ENCODE measurements at places on chromosomes 2 and 18.

DNA sequence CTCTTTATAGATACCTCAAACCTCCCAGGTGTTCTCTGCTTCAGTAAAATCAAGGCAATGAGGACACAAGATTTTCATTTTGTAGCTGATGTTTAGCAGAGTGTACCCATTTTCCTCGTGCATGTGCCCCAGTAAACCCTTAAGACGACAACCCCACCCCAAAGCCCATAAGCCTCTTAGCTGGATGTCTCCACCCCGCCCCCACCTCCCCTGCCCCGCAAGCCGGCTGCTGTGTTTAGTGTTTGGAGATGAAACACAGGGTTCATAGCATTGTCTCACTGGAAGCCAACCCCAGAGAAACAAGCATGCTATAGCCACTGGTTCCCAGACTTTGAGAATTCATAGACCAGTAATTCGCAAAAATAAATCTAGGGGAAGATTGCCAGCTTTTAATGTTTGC, 5.8 kb upstream of the SAG start:
- no peak for DNase-seq

GRCh38 chr2:29782087-29782486, 139.3 kb downstream of the ALK start:
- no peak for DNase-seq

GRCh38 chr2:218959761-218960308, 369 bp downstream of the CDK5R2 start:
- DNase-seq: no peak

- DNase-seq: no peak
These were observed 439.1 kb downstream of the GRB14 start for GRCh38 chr2:164182116-164182627.

- peak; percentile 36 for DNase-seq
These were observed 43.3 kb downstream of the NFATC1 start for GRCh38 chr18:79438898-79439627.

- no peak for DNase-seq
These were observed 46.5 kb upstream of the NR4A2 start for GRCh38 chr2:156379071-156379470.

DNA sequence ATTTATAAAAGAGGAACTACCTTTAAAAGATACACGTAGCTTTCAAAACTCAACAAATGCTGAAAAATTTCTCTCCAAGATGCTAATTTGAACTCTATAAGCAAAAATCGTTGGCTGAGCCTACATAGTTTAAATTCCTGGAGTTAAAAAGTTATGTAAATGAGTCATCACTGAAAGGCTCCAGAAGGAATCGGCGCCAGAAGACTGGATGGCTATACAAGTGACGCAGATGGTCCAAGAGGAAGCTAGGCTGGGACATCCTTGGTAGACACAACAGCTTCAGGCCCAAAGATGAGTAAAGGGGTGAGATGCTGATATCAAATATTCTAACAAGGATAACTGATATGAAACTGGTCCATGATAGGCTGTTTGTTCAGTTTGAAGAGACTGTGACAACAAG, 22.8 kb upstream of the DNAH6 start:
- DNase-seq: no peak

DNA sequence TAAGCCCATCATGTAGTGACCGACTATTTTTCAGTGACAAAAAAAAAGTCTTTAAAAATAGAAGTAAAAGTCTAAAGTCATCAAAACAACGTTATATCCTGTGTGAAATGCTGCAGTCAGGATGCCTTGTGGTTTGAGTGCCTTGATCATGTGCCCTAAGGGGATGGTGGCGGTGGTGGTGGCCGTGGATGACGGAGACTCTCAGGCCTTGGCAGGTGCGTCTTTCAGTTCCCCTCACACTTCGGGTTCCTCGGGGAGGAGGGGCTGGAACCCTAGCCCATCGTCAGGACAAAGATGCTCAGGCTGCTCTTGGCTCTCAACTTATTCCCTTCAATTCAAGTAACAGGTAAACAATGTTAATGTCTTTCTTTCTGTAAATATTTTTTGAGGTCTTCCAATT, at the start of gene CD28:
TSS of gene CD28 (plus strand) at position 237 of the 400 bp plus-strand sequence. CDS start at position 295, 58 bp downstream.
- peak; percentile 92 for DNase-seq

DNA sequence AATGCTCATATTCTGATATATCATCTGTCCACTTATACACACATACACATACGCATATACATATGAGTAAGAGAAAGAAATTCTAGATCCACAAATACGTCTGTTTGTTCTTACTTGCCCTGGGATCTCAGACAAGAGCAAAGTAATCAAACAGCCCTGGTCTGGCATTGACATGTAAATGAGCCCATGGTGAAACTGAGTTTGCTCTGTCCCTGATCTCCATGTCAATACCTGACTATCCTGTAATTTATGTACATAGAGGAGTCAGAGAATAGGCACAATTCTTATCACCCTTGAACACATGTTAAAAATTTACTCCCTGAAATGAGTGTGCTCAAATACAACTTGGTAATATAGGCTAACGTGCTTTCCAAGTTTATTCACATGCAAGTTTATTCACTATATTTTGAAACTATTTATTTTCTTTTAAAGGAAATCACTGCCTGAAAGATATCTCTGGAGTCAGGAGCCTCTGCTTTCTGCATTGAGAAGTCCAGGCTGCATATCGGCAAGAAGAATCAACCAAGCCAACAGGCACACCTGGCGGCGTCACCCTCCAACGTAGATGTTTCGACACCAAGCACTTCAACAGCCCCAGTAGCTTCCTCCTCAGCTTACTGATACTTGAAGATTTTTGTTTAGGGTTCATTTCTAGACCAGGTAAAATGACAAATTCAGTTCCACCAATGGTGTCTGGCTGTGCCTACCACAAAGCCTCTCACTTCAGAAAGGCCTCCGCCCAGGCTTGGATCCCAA, 100.6 kb downstream of the CMPK2 start:
- DNase-seq: no peak

DNA sequence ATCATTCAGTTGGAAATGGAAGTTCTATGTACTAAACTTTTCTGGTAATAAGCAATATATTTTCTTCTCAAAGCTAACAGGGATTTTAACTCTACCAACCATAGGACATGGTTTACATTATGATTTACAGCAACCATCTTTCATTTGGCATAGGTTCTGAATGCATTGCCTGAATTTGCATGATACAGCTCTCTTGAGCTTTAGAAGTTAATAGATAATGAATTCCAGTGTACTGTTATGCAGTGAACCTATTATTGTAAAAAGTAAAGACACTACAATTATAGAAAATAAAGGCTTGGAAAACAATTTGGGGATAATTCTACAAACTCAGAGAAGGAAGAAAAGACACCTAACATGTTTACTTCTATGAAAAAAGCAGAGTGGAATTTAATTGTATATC, 182.0 kb downstream of the GRB14 start:
- no peak for DNase-seq

DNA sequence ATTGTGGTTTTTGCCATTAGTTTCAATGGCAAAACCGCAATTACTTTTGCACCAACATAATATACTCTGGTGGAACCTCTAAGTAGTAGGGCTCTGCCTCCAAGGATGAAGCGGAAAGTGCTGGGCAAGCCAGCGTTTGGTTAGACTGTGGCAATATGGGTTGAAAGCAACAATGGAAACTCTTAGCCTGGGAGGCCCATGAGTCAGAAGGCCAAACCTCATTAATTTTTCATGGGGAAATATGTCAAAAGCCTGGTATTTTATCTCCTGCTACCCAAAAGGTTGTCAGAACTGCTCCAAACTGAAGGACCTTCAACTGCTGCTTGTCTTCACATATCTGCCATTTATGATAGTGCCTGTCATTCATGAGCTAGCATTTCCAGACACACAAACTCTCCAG, 179.1 kb upstream of the CYP26B1 start:
- no peak for DNase-seq

GRCh38 chr2:32835148-32835547, 111.6 kb upstream of the LTBP1 start:
- DNase-seq: no peak

DNA sequence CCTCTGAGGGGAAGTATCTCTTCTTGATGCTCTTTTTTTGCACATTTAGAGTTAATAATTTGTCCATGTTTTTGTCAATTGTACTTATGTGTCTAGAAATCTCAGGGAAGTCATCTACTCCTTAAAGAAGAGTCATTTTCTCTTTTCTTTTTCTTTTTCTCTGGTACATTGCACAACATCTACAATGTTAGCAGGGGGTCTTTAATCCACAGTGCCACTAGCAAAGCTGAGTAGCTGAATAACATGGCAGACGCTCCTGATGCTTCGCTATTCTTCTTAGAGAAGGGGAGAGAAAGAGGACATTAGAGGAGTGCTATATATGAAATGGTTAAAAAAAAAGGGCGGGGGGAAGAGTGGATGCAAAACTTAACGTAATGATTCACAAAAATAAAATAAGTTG, 399.6 kb upstream of the CWC22 start:
- DNase-seq: no peak

DNA sequence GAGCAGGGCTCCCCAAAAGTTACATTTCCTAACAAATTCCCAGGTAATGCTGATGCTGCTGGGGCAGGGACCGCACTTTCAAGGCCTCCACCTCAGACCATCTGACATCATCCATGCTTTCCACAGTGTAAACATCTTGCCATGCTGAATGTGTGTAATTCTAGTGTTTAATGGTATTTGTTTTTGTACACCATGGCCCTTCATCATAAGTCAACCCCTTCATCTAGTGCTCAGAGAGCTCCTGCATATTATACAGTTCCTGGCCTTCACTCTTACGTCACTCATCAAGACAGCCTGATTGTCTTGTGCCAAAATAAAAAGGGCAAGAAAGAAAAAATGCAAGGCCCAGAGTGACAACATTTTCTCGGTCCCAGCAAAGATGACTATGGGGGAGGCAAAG, 77.5 kb upstream of the ZFP36L2 start:
- no peak for DNase-seq

DNA sequence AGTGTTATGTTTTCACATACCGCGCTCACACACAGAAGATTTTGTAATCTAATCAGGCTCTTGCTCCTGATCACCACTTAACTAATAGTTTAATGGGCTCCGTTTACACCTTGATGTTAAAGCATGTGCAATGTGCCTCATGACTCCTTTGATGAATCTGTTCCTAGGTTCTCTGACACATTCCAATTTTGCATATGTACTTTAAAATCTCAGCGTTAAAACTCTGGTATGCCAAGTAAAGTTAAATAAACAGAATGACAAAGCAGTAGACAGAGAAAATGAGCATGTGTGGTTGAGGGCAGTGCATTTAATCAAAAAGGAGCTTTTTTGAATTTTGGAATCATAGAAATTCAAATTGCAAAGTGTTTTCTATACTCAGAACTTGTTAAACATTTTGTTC, 96.4 kb downstream of the TCF4 start:
- no peak for DNase-seq

DNA sequence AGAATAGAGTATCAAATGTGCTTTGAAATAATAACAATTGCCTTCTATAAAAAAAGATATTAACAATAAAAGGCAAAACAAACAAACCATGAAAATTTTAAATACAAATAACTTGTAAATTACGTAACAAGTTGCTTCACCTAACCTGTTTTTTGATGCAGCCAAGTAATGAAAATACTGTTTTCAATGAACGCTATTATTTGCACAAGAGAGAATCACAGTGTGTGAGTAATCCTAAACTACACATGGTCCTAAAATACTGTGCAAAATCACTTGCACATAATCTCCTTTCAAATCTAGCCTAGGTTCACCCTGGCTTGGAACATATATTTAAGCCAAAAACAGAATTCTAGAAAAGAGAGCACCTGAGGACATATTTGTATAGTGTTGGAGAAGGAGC, 98.9 kb downstream of the CCDC148 start:
- DNase-seq: no peak

- no peak for DNase-seq
These were observed 21.6 kb downstream of the EPAS1 start for GRCh38 chr2:46318579-46319460.

GRCh38 chr18:13465476-13465875, 246.9 kb downstream of the LDLRAD4 start:
- no peak for DNase-seq
